Tibial nerve (tissue), 4 donors: ENCODE measurements at places on chromosomes 7 and 10. TPM values are rescaled to one million over a fixed set of nuclear protein-coding genes. Genes with fewer than 3 reads are reported as not detected.

Gene ITGB8
- total RNA-seq, result 606 TPM

Gene UCMA
- total RNA-seq, result not detected

DNA sequence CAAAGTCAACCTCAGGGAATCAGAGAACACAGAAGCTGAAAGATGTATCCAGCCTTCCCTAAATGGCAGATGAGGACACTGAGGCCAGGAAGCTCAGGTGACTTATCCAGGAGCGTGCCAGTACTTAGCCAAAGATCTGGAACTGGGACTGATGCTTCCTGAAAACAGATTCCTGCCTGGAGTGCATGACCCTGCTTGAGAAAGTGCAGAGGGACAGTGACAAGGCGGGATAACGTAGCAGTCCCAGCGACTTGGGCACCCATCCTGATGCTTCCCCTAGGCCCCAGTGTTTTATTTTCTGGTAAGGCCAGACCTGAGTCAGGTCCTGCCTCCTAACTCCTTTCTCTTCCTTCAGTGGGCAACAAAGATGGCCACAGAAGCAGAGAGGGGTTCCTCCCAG is 48.6 kb downstream of the KIAA1217 start:
- no peak for DNase-seq

DNA sequence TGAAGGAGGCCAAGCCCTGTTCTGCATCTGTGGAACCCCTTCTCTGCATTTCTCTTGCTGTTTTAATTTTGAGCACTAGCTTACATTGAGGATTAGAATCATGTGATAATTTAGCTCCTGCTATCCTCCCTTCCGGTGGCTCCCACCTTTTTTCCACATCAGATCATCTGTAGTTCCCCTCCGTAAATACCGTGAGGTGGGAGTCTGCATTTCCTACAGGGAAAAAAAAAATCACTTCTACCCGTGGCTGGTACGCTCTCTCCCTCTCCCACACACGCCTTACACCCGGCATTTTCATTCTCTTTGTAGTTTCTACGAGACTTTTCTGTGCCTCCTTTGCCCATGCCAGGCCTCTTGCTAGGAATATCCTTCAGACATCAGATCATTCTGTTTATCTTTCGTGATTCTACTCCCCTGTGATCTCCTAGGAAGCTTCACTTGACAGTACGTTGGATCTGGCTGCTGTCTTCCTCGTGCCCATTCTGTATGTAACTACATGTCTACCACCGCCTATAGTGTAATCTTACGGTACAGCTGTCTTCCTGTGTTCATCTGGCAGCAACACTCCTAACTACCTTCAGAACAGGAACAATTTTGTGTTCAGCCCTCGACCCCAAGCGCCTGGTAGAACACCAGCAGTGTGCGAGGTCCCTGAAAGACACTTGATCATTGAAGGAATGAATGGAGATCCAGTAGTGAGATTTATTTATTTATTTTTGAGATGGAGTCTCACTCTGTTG is 41.7 kb upstream of the OCM start:
- no peak for DNase-seq

- DNase-seq, result no peak
Observed at GRCh38 chr7:150363872-150364271, 4.8 kb upstream of the REPIN1 start.

DNA sequence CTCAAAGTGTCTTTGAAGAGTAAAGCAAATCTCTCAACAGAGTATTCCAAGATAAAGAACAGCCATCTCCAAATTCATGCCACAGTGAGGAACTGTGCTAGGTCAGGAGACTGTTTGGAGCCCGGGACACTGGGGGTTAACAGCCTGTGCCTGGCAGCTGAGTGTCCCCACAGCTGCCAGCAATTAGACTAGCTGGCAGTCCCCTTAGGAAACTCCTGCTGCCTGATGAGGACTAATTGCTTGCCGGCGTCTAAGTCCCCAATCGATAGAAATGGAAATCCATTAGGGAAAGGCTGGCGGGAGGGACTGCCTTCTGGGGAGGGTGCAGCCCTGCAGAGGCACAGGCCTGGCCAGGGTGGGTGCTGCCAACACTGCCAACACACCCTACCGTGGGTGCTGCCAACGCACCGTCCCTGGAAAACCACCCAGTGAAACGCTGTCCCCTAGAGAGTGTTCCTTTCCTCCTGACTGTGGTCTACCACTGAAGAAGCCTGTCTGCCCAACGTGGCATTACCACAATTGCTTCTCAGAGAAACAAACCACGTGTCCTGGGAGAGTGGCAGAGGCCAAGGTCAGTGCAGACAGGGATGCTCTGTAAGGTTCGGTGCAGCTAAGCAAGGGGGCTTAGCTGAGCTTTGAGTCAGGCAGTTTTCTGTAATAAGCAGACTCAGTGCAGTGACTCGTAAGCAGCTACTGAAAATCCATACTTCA is 60.8 kb downstream of the XRCC2 start:
- DNase-seq, result no peak

GRCh38 chr10:99329304-99329553 is at the start of gene CNNM1:
TSS of gene CNNM1 (plus strand) at chr10:99329356. CDS start at chr10:99329388, 32 bp downstream.
- no peak for DNase-seq

GRCh38 chr7:128137181-128137580 is 103.9 kb upstream of the LEP start:
- DNase-seq, result no peak

- DNase-seq, result no peak
Observed at GRCh38 chr7:74183142-74183541, 9.0 kb downstream of the EIF4H start.

- DNase-seq, result no peak
Observed at GRCh38 chr10:89846281-89846630, 144.9 kb downstream of the KIF20B start.

- no peak for DNase-seq
Observed at GRCh38 chr7:15853832-15854470, 167.5 kb upstream of the MEOX2 start.

GRCh38 chr10:31033147-31033546 is 1.5 kb upstream of the ZNF438 start:
- DNase-seq, result no peak

DNA sequence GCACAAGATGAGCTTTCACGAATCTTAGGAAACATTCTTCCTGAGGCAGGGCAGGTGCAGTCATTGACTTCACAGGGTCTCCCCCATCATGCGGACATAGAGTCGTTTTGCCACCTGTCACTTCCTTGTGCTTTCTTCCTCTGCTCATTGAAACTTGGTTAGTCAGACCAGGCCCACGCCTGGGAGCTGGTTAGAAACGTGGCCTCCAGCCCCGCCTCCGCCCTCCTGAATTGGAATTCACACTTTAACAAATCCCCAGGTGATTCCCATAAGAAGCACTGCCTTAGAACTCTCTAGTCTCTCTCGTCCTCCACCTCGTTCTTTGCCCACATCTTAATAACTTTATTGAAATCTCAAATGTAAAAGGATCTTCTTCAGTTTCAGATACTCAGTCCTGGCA is 265.5 kb upstream of the FZD8 start:
- DNase-seq, result no peak
